Stimulated activated CD8-positive, alpha-beta memory T cell treated with anti-CD3 and anti-CD28 coated beads, Interleukin-7, amount 100 ng/mL, for 4 hours (primary cell): ENCODE measurements at places on chromosomes 5 and 9.

DNA sequence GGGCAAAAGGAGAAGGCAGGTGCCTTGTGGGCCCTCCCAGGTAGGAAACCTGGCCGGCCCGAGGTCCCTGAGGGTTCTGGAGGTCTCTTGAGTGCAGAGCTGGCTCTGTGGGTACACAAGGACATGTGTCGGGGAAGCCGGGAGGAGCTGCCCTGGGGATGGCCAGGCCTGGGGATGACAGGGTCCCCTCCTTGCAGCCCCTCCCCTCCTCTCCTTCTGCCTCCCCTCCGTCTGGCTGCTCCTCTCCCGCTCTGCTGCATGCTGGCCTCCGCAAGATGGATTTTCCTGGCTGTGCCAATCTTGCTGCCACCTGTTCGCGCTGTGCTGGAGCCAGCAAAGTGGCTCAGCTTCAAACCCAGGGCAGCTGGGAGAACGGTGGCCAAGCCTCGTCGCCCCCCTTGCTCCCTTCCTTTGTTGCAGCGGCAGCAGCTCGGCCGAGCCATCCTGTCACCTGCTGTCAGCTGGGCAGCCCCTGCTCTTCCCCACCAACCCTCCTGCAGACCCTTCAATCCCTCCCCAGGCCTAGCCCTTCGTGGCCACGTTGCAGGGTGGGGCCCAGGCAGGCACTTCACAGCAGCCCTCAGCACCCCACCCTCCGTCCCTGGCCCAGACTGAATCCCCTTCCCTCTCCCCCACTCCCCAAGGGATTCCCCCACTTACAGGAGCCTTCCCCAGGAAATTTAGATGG is 17.6 kb upstream of the UNC5A start:
- no peak for DNase-seq

GRCh38 chr9:136049491-136050265 is 45.4 kb downstream of the NACC2 start:
- DNase-seq = no peak

GRCh38 chr5:35246411-35246810 is 16.1 kb upstream of the PRLR start:
- DNase-seq = no peak

- DNase-seq = no peak
These were observed 104.0 kb upstream of the BNC2 start for GRCh38 chr9:16974436-16974835.

GRCh38 chr5:105685884-105686283 is 1984.9 kb downstream of the EFNA5 start:
- no peak for DNase-seq

DNA sequence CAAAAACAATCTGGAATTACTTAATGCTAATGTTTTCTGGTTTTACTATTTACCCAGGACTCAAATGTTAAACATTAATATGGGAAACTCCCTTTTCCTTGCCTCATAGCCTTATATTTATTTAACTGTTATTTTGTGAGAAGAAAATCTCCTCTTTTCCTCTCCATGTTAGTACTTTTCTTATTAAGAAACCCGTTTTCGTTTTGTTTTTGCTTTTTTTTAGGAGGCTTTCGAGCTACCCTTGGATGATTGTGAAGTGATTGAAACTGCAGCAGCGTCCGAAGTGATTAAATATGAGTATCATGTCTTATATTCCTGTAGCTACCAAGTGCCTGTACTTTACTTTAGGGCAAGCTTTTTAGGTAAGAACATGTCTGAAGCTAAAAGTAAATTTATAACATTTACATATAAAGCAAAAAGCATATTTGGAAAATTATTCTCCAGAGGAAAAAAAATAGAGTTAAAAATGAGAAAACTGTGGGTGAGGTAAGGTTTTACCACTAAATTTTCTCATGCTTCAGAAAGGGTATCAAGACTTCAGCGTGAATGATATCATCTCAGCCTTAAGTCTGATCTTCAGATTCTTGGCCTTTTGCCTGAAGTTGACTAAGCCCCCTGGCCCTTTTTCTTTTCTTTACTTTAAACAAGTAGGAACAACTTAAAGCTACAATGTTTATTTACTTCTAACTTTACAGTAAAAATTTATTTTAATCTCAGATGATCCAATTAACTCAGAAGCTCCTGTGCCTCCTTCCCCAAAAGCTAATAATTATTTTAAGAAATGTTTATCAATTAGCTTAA is 113.8 kb downstream of the RPS23 start:
- no peak for DNase-seq

DNA sequence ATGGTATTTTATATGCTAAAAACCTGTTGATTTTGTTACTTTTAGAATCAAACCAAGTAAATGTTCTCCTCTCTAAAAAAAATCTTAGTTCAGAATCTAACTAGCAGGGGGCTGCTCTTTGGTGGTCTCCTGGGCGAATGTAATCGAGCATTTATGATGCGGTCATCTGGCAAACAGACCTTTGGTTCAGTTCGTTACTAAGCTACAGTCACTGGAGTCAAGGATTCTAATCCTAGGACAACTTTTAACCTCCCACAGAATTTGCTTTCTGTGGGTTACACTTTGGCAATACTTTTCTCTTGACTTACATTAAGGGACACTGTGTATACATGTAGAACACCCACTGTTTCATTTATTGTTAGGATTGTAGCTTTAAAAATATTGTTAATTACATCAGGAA is 26.3 kb upstream of the FREM1 start:
- no peak for DNase-seq

DNA sequence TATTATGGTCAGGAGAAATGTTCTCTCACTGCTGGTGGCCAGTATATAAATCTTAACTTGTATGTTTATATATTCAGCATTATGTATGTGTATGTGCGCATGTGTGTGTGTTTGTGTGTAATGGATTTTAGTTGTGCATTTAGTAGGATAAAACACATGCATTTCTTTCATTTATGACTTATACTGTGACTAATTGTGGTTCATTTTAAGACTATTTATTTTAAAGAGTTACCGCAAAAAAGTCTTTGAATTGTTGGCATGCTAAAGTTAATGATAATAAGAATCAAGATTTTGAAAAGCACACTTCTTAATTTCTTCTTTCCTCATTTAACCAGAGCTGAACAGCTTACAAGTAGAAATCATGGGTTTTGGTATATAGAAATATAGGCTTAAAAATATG is 60.9 kb downstream of the RAI14 start:
- DNase-seq = no peak

- no peak for DNase-seq
These were observed 37.2 kb downstream of the FAM170A start for GRCh38 chr5:119666542-119666941.

DNA sequence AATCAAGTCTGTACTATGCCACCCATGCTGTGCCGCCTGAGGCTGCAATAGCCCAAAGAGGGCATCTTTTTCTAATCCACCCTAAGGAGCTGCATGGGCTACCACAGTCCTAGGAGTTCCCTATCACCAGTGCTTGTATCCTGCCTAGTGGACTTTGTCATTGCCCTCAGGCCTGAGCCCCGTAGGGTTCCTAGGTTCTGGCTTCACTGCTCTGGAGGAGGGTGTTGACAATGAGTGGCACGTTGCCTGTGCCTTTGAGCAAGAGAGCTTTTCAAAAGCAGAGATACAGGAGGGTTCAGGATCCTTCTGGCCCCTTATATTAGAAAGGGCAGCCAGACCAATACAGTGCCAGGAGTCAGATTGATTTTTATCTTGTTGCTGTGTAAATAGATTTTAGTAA is 93.0 kb downstream of the PRDM6 start:
- DNase-seq = no peak

DNA sequence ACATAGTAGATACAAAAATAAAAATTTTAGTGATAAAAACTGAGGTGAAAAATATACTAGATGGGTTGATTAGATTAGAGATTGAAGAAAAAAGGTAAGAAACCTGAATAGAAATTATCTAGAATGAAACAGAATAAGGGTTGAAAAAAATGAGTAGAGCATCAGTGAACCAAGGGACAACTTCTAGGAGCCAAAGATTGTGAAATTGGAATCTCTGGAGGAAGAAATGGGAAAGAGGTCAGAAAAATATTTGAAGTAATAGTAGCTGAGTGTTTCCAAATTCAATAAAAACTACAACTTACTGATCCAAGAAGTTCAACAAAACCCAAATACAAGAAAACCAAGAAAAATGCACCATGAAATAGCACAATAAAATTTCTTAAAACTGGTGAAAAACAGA is 116.6 kb upstream of the STARD4 start:
- no peak for DNase-seq

- DNase-seq = no peak
These were observed 227.6 kb downstream of the SEC61B start for GRCh38 chr9:99449726-99450125.

GRCh38 chr9:12935714-12936113 is 160.9 kb downstream of the LURAP1L start:
- no peak for DNase-seq

DNA sequence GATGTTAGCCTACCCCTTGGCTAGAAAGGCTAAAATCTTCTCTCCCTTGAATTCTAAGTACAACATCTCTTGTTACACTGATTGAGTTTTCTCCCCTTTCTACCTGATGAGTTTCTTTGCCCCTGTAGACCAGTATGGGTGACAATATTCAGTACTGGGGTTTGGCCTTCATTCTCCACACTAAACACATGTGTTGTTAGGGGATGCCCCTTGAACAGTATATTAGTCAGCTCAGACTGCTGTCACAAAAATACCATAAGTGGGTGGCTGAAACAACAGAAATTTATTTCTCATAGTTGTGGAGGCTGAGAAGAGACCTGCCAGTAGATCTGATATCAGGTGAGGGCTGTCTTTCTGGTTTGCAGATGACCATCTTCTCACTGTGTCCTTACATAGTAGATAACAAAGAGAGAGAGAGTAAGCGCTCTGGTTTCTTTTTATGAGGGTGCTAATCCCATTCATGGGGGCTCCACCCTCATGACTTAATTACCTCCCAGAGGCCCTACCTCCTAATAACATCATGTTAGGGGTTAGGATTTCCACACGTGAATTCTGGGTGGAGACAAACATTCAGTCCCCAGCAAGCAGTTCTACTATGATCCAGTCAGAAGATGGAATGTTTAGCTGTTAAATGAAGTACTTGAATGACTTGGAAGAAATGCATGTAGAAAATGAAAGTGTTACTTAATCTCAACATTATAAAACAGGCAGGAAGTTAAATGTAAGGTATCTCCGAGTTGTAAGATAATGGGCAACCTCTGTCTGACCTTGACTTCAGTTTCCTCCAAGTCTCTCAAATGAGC is 17.5 kb downstream of the VLDLR start:
- DNase-seq = no peak

GRCh38 chr9:20611691-20612287 is 10.5 kb downstream of the MLLT3 start:
- DNase-seq = no peak

DNA sequence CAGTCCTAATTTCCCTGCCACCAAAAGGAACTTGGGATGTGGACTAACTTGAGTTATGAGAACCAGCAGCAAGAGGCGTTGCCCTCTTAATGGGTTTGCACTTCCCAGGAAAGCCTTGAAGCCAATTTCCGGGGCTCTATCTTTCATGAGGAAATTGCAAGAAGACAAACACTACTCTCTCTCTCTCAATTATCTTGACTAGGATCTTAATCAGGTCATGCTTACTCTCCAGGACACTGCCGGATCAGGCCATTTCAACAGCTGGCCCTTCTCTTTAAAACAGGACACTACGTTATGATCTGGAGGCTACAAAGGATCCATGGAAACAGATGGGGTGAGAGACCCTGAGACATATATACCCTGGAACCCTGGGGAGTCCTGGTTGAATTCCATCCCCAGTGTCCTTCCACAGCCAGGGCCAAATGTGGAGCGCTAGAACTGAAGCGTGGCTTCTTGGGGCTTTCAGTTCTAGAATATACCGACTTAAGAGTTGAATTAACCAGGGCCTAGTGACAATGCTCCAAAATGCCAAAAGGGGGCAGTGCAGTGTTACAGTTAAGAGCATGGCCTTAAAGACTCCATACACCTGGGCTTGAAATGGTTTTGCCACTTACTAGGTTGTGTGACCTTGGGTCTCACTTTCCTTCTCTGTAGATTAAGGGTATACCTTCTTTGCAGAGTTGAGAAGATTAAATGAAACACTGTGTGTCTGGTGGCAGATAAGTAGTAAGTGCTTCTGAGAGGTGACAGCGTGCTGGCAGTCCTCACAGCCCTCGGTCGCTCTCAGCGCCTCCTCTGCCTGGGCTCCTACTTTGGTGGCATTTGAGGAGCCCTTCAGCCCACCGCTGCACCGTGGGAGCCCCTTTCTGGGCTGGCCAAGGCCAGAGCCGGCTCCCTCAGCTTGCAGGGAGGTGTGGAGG is 21.1 kb downstream of the FAM219A start:
- DNase-seq = peak; percentile 30

GRCh38 chr9:75053869-75054268 is 25.8 kb upstream of the CARNMT1 start:
- no peak for DNase-seq

DNA sequence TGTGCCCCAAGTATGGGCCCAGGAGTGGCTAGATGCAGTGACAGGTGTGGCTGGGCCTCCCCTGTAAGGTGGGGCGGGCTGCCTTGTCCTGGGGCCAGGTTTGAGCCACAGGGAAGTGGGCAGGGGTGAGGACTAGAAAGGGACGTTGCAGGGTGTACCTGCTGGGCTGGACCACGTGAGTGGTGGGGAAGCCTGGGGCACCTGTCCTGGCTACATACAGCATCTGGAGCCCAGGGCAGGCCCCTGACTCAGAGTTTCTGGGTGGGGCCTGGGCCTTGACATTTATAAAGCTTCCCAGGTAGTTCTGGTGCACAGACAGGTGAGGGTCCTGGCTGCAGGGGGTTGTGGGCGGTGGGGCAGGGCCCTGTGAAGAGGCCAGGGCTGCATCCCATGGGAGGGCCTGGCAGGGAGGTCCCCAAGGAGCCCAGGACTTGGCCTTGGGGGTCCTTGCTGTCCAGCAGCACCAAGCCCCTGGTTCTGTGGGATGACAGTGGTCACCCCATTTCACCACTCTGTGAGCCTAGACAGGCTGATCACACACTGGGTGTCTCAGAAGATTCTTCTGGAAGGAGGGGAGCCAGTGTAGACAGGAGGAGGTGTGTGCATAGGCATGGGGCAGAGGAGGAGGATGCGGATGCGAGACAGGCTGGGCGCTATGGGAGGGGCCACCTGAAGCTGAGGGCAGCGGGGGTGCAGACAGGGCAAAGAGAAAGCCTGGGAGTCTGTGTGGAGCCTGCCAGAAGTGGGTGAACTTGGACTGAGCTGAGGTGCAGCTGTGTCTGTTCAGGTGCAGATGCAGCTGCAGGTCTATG is 94.0 kb downstream of the PHF2 start:
- DNase-seq = no peak

GRCh38 chr5:59133764-59134261 is 550.9 kb downstream of the RAB3C start:
- no peak for DNase-seq

- no peak for DNase-seq
These were observed 283.3 kb downstream of the GABRB2 start for GRCh38 chr5:161263191-161263590.

- DNase-seq = no peak
These were observed 92.6 kb upstream of the TRIM32 start for GRCh38 chr9:116594547-116594946.

- no peak for DNase-seq
These were observed 253.3 kb upstream of the SMARCA2 start for GRCh38 chr9:1761807-1762206.

- DNase-seq = no peak
These were observed 4.4 kb upstream of the SLC4A9 start for GRCh38 chr5:140355546-140355945.

GRCh38 chr9:106451223-106451622 is 411.7 kb upstream of the ZNF462 start:
- DNase-seq = no peak
